NCI-H1417 (cell line): ENCODE measurements at places on chromosomes 13 and 19.

DNA sequence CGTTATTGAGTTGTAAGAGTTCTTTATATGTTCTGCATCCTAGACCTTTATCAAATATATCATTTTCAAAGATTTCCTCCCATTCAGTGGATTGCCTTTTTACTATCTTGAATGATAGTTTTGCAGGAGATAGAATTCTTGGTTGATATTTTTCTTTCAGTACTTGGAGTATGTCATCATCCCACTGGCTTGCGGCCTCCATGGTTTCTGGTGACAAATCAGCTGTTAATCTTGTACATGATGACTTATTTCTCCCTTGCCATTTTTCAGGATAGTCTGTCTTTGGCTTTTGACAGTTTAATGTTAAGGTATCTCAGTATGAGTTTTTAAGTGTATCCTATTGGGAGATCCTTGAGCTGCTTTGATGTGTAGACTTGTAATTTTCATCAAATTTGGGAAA is 8.5 kb downstream of the ZNF557 start:
- DNase-seq = no peak

DNA sequence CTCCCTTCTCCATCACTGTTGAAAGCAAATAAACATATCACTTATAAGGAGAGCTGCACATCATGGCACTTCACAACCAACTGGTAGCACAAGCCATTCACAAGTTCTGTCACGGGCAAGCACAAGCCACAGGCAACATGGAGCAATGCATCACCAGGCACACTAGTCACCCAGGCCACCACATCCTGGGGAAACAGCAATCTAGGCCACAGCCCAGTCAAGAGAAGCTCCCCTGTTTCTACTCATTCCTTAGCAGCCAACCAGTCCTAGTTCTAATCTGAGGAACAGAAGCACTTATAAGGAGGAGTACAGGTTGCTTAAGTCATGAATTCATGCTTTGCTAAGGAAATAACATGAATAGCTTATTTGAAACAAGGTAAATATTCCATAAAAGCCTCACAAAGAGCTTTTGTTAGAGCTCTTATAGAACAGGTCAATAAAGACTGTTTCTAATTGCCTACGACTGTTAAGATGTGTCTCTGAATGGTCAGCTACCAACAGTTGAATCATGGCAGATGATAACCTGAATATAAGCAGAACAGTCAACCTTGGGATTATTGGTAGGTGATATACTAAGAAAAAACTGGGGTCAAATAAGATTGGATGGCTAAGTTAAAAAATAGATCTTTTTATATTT is 169.0 kb downstream of the TBC1D4 start:
- DNase-seq = no peak

DNA sequence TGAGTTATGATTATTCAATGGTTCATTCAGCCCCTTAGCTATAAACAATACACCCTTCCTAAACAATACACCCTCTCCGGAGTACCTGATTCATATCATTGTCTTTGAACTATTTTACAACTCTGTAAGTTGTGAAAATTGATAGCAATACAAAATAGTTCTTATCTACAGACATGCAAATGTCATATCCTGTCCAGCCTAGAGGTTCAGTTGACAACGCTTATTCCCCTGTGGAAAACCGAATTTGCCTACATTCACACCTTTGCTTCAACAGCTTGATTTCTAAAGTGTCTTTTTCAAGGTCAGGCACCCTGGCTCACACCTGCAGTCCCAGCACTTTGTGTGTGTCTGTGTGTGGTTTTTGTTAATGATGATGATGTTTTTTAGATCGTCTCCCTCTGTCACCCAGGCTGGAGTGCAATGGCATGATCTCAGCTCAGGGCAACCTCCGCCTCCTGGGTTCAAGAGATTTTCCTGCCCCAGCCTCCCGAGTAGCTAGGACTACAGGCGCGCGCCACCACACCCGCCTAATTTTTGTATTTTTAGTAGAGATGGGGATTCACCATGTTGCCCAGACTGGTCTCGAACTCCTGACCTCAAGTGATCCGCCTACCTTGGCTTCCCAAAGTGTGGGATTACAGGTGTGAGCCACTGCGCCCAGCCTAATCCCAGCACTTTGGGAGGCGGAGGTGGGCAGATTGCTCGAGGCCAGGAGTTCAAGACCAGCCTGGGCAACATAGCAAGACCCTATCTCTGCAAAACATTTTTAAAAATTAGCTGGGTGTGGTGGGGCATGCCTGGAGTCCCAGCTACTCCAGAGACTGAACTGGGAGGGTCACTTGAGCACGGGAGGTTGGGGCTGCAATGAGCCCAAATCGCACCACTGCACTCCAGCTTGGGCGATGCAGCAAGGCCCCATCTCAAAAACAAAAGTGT is 9.6 kb downstream of the C19orf53 start:
- DNase-seq = no peak

DNA sequence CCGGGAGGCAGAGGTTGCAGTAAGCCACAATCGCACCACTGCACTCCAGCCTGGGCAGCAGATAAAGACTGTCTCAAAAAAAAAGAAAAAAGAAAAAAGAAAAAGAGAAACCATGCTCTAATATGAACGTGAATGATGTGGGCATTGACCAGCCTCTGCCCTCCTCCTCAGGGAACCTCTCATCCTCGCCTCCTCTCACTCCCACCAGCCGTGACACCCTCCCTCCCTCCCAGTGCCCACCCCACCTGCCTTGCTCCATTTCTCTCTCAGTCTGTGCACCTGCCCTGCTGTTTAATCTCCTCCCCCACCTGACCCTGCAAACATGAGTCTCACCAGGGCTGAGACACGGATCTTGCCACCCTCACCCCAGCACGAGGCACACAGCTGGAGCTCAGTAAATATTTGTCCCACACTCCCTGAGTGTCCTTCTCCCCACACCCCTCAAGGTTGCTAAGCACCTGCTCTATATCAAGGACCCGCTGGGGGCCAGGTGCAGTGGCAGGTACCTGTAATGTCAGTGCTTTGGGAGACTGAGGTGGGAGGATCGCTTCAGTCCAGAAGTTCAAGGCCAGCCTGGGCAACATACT is 7.5 kb upstream of the BCAT2 start:
- DNase-seq = peak; percentile 99

DNA sequence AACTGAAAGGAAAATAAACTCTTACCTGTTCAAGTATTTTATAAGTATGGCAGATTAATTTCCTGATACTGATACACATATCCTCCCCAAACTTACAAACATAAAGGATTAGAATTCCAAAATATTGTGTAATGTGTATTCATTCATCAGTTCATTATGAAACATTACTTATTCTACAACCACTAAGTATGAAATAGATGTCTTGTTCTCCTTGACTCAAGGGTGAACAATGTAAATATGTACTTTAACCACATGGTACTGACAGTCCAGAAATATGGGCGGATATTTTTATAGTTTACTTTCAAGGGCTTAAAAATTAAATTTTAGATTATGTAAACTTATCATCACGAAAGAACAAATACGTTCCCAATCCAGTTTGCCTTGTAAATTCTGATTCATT is 334.0 kb downstream of the LIG4 start:
- no peak for DNase-seq

DNA sequence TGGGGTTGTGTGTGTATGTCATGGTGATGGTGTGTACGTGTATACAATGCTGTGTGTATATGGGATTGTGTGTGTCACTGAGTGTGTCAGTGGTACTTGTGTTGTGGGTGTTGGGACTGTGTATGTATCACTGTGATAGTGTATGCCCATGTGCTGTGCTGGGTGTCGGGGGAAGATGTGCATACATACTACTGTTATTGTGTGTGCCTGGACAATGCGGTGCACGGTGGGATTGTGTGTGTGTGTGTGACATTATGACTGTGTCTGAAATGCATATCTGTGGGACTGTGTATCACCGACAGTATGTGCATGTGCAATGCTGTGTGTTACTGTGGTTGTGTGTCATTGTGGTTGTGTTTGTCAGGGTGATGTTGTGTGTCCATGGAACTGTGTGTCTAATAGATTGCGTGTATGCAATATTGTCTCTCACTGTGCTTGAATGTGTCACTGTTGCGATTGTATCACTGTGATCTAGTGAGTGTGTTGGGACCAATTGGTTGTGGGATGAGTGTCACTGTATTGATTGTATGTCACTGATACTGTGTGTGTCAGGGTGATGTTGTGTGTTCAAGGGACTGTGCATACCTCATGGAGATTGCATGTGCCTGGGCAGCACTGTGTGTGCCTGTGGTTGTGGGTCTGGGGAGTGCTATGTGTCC is 11.0 kb upstream of the BBC3 start:
- DNase-seq = no peak

DNA sequence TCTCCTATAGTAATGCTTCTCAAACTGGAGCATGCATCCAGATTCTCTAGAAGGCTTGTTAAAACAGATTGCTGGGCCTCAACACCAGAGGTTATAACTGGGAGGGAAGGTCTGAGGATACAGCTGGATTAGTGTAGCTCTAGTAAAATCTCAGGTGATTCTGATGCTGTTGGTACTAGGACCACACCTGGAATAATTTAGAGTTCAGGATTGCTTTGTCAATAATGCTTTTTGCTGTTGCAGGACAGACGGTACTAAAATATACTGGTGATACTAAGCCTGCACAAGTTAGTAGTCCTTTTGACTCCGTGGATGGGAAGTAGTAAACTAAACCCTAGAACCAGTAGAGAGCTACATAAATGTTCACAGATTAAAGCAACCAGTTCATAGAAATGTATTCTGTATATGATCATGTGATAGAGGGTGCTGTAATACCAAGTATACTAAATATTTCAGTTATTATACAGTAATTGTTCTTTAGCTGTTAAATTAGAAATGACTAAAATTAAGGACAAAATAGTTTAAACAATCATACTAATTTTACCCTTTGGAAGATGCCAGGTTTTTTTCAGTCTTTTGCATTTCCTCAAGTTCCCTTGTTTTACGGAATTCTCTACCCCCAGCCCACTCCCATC is 258.2 kb upstream of the STARD13 start:
- DNase-seq = no peak

DNA sequence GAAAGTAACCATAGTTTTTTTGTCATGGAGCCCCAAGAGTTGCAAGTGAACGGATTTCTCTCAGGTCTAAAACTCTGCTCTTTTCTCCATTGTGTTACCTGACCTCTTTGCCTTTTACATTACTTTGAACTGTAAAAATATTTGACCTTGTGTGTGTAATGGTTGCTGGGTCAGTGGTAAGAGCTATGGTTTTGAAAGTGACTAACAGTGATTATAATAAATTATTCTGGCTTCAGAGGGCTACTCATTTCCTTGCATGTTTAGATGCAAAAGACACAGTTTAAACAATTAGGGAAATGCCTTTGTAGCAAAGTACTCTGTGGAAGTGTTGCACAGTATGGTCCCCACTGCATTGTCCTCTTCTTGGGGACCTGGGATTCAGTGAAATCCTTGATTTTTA is 29.3 kb upstream of the PSG8 start:
- no peak for DNase-seq

DNA sequence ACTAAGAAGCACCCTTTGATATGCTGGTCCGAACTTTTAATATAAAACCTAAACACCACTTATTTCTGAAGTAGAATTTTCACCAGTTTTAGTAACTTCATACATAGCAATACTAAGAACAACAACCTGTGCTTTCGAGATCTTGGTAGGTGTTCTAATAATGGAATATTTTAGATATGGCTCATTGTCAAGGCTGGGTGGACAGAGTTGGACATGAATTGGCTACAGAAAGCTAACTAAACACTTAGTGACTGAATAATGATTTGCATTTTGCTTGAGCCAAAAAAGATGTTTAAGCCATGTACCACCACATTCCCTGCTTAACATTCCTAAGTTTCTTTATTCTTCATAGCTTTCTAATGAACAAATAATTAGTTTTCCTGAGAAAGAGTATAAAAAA is 344.3 kb upstream of the SGCG start:
- DNase-seq = no peak

- DNase-seq = peak; percentile 90
Observed at GRCh38 chr13:109968876-109969577, 182.6 kb upstream of the IRS2 start.

DNA sequence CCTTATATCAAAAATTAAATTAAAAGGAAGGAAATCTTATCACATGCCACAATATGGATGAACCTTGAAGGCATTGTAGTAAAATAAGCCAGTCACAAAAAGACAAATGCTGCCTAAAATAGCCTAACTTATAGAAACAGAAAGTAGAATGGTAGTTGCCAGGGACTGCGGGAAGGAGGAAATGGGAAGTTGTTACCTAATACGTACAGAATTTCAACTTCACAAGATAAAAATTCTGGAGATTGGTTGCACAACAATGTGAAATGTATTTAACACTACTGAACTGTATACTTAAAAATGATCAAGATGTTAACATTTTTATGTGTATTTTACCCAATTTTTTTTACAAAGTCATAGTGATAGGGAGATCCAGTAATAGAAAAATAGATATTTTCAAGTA is 10.2 kb upstream of the N4BP2L2 start:
- no peak for DNase-seq

- DNase-seq = no peak
Observed at GRCh38 chr13:110306340-110306959, 507 bp downstream of the COL4A1 start.

- peak; percentile 38 for DNase-seq
Observed at GRCh38 chr19:2455851-2456570, 748 bp downstream of the LMNB2 start.

DNA sequence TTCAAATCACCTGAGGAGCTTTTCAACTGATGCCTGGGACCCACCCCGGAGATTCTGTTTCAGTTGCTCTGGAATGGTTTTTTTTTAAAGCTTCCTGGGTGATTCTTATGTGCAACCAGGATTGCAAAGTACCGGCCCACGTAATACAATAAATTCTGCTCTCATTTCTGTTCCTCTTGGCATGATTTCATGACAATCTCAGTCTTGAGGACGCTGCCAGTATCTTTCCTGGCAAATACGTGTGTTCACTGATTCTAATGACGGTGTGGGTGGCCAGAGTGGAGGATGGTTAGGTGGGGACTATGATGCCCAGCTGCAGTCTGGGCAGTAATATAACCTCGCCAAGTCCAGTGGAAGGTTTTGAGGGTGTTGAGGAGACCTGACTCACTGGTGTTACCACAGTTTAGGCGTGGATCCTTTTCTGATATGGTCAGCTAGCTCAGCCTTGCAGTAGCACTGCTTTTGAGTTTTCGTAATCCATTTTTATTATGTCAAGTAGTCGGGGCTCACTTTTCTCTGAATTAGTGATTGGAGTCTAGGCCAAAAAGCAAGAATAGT is 49.4 kb downstream of the FAM124A start:
- no peak for DNase-seq

- no peak for DNase-seq
Observed at GRCh38 chr19:7417671-7418324, 69.1 kb downstream of the ARHGEF18 start.

GRCh38 chr13:111590796-111591195 is 270.4 kb downstream of the TEX29 start:
- DNase-seq = no peak

- DNase-seq = no peak
Observed at GRCh38 chr19:21856773-21857514, 21.0 kb upstream of the ZNF43 start.

GRCh38 chr19:42563352-42564210 is 31.1 kb downstream of the CEACAM8 start:
- peak; percentile 12 for DNase-seq

- DNase-seq = no peak
Observed at GRCh38 chr13:32525766-32526165, 12.8 kb downstream of the N4BP2L2 start.
